NCI-H226 (cell line): ENCODE measurements at places on chromosomes 1 and 21.

DNA sequence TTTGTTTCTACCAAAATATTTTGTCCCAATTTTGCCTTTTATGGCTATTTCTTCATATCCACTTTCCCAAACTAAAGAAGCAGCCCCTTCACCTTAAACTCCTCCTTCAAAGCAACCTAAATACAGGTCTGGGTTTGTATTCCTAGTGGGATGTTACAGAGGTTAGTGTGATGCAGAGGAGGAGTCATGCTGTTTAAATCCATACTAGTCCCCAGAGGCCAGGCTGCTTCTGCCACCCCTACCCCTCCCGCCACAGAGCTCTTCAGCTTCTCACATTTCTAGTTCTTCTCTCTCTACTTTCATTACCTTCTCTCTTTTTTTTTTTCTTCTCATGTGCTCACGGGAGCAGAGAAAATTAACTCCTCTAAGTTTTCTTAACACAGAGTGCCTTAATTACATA lies 29.3 kb downstream of the SELL start:
- no peak for DNase-seq

GRCh38 chr1:154446292-154446691 lies 41.1 kb downstream of the IL6R start:
- peak; percentile 91 for DNase-seq

DNA sequence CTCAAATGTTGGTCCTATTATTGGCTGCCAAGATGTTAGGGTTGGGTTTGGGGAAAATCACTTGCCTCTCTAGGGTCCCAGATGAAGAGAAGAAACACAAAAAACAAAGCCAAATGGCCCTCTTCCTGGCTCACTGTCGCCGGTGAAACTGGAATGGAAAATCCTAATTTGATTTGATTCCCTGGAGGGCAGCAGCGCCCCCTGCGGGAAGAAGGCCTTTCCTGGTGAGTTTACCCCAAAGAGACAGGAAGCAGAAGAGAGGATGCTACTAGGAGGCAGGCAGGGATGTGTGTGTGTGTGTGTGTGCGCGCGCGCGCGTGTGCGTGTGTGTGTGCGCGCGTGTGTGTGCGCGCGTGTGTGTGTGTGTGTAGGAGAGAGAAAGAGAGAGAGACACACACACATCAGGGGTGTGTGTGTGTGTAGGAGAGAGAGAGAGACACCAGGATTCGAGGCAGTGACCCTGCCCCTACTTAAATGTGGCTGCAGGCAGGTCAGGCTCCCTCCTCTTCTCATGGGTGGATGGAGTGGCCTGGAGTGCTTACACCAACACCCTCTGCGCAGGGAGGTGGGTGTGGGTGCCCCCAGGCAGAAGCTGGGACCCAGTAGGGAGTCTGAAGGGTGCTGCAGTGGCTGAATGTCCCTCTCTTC lies 3.1 kb upstream of the SELENON start:
- peak; percentile 60 for DNase-seq

DNA sequence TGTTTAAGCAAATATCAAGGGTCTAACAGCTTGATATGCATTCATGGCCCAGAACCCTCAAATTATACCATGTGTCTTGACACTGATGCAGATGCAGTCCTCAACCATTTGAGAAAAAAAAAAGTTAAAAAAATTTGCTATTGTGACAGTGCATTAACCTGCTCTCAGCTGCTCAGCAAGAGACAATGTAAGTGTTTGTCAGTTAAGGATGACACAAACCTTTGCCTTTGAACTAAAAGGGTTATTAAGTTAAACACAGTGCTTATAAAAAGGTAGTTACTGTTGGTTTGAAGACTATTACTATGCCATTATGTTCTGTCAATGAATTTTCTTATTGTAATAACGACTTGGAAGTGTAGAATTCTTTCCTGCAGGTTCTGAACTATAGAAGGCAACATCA lies 655.6 kb upstream of the NEGR1 start:
- DNase-seq: no peak

DNA sequence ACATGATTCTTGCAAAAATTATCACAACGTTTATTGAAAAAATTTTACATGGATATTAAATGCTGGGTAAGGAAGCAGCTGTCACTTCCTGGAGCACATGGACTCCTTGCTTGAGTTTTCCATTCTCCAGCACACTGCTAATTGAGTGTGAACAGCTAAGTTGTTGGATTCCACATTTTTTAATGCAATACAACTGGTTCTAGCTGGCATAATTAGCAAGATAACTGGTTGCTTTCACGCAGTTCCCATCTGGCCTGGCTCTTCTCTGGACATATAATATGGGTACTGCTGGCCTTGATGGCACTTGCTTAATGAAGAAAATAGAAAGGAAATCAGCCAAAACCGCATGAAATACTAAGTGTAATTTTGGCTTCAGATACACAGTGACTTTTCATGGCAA lies 26.6 kb downstream of the RGS21 start:
- no peak for DNase-seq

- no peak for DNase-seq
Observed at GRCh38 chr1:227372726-227373130, 54.4 kb upstream of the CDC42BPA start.

GRCh38 chr1:42817976-42818375 lies 779 bp upstream of the SVBP start:
- no peak for DNase-seq

GRCh38 chr1:96465441-96465840 lies 256.1 kb upstream of the PTBP2 start:
- no peak for DNase-seq

- DNase-seq: no peak
Observed at GRCh38 chr1:204041803-204042505, 31.0 kb upstream of the SOX13 start.

DNA sequence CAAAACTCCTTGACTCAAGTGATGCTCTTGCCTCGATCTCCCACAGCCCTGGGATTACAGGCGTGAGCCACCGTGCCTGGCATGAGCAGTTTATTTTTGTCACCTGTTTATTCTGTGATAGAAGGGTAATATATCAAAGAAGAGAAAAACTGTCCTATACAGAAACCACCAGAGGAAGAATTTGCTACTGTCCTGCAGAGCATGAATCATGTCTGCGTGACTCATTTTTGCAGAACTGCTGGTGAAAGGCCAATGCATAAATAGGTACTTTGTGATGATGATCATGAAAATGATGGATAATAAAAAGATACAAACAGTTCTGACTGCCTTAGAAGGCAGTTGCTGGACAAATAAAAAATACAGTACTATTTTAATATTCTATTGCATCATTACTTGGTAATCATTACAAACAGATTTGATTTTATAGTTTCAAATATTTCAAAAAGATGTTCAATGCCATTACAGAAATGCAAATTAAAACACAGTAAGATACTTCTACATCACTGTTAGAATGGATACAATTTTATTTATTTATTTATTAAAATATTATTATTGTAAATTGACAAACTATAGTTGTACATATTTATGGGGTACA lies 26.5 kb downstream of the RIPPLY3 start:
- peak; percentile 60 for DNase-seq

GRCh38 chr1:7616953-7617352 lies 154.1 kb upstream of the VAMP3 start:
- no peak for DNase-seq

GRCh38 chr1:31453384-31454079 lies 40.5 kb downstream of the SERINC2 start:
- no peak for DNase-seq

- DNase-seq: no peak
Observed at GRCh38 chr1:204227351-204227750, 13.6 kb upstream of the GOLT1A start.

DNA sequence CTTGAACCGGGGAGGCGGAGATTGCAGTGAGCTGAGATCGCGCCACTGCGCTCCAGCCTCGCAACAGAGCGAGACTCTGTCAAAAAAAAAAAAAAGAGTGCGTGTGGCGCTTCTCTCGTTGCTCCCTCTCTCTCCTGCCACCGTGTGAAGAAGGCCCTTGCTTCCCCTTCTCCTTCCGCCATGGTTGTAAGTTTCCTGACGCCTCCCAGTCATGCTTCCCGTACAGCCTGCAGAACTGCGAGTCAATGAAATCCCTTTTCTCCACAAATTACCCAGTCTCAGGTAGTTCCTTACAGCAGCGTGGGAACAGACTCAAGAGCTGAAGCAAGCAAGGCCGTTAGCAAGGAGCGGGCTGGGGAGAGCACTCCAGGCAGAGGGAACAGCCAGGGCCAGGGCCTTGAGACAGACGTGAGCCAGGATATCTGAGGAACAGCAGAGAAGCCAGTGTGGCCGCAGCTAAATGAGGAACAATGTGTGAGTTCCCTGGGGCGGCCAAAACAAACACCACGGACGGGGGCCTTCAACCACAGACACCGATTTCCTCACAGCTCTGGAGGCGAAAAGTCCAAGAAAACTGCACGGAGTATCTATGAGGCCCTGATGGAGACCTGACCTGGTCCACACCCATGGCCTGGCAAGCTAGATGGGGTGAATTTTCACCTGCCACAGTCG lies 54.2 kb upstream of the ETS2 start:
- no peak for DNase-seq
